ENCODE measurements at places on chromosomes 2 and 18. TPM values are rescaled to one million over a fixed set of nuclear protein-coding genes. Genes with fewer than 3 reads are reported as not detected.

GRCh38 chr2:180980106-180980942 lies at the start of gene UBE2E3:
Gene UBE2E3, plus strand, starts transcription at chr2:180980605. Its CDS starts 1,438 bp downstream, at chr2:180982043.
- H3K27ac ChIP-seq, result peak within 1 kb of the TSS; percentile 43
- peak within 1 kb of the TSS; percentile 78 for H3K4me3 ChIP-seq
- H3K27me3 ChIP-seq, result no peaks in the 10 kb centered on the region
- peak; percentile 76 for DNase-seq
- H3K36me3 ChIP-seq, result no peaks in the 10 kb centered on the region

DNA sequence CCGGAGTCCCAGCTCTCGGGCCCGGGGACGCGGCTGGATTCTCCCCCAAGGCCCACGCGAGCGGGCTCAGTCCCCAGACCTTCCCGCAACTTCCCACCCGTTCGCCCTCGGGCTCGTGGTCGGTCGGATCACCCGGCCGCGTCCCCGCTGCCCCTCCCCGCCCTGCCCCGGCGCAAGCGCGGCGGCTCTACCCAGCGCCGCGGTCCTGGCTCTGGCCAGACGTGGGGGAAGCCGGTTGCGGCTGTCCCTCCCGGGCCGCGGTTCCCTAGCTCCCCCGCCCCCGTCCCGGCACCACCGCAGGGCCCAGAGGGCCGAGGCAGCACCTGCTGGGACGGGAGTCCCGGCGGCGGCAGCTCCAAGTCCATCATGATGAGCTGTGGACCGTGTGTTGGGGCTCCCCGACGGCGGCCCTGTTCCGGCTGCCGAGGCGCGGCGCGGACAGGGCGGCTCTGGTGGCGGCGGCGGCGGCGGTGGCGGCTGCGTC lies 276 bp downstream of the NFE2L2 start:
- peak overlapping the region; percentile 99 for H3K27ac ChIP-seq
- no peak for DNase-seq
- no peaks in the 10 kb centered on the region for H3K36me3 ChIP-seq
- H3K4me1 ChIP-seq, result peaks cover 50% of the 10 kb centered on the region

DNA sequence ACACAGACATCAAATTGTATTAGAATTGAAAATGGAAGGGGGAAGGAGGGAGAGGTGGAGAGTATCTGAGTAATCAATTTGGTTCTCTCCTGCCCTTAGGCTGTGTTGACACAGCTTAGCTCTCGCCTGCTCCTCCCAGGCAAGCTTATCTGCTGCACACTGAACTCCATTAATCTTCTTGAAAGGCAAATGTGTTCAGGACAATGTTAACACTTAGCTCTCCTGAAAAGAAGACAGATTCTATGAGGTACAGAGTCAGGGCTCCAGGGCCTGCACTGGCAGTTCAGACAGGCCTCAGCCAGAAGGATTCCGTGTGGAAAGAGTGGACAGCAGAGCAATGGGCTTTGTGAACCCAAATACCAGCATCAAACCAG lies 430.0 kb upstream of the TNP1 start:
- no peaks in the 10 kb centered on the region for H3K27me3 ChIP-seq
- no peak for DNase-seq
- no peak overlapping the region for H3K27ac ChIP-seq

- H3K4me1 ChIP-seq, result no peaks in the 10 kb centered on the region
- H3K27me3 ChIP-seq, result no peaks in the 10 kb centered on the region
- H3K4me3 ChIP-seq, result no peak overlapping the region
These were observed 203.0 kb downstream of the TNS1 start for GRCh38 chr2:217799563-217800432.

- DNase-seq, result no peak
- peaks cover 88% of the 10 kb centered on the region for H3K4me1 ChIP-seq
- no peaks in the 10 kb centered on the region for H3K27me3 ChIP-seq
- peaks cover 3% of the 10 kb centered on the region for H3K36me3 ChIP-seq
These were observed 9.1 kb downstream of the CAB39 start for GRCh38 chr2:230721712-230722111.

- no peaks in the 10 kb centered on the region for H3K27me3 ChIP-seq
- no peaks in the 10 kb centered on the region for H3K4me1 ChIP-seq
- no peak overlapping the region for H3K27ac ChIP-seq
- DNase-seq, result no peak
- no peak overlapping the region for H3K4me3 ChIP-seq
These were observed 373.3 kb upstream of the RAB12 start for GRCh38 chr18:8235894-8236293.

GRCh38 chr18:74412116-74412880 lies 44.8 kb downstream of the DIPK1C start:
- no peaks in the 10 kb centered on the region for H3K27me3 ChIP-seq
- peaks cover 9% of the 10 kb centered on the region for H3K4me1 ChIP-seq
- no peak overlapping the region for H3K4me3 ChIP-seq
- H3K27ac ChIP-seq, result no peak overlapping the region

DNA sequence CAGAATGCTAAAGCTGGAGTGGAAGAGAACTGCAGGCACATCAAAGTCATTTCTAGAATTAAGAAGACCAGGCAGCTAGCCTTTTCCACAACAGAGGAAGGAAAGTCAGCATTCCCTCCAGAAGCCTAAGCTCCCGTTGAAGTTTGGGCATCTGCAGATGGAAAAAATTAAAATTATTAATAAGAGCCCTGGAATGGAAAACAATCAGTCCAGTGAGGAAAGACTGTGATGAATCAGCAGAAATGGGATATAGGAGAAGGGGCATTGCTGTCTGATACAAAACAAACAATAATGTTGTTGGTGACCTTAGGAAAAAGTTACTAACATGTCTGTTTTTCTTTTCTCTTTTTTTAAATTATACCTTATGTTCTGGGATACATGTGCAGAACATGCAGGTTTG lies 450.7 kb upstream of the SLC14A2 start:
- no peaks in the 10 kb centered on the region for H3K4me1 ChIP-seq
- no peaks in the 10 kb centered on the region for H3K36me3 ChIP-seq
- DNase-seq, result no peak
- H3K27me3 ChIP-seq, result no peaks in the 10 kb centered on the region
- no peak overlapping the region for H3K27ac ChIP-seq

- H3K36me3 ChIP-seq, result no peaks in the 10 kb centered on the region
- no peak for DNase-seq
- no peak overlapping the region for H3K27ac ChIP-seq
- H3K4me1 ChIP-seq, result no peaks in the 10 kb centered on the region
These were observed 62.8 kb upstream of the RNF152 start for GRCh38 chr18:61955644-61956043.

GRCh38 chr18:75072672-75073371 lies 136.1 kb downstream of the PTGR3 start:
- no peak overlapping the region for H3K4me3 ChIP-seq
- DNase-seq, result no peak
- H3K27me3 ChIP-seq, result no peaks in the 10 kb centered on the region

DNA sequence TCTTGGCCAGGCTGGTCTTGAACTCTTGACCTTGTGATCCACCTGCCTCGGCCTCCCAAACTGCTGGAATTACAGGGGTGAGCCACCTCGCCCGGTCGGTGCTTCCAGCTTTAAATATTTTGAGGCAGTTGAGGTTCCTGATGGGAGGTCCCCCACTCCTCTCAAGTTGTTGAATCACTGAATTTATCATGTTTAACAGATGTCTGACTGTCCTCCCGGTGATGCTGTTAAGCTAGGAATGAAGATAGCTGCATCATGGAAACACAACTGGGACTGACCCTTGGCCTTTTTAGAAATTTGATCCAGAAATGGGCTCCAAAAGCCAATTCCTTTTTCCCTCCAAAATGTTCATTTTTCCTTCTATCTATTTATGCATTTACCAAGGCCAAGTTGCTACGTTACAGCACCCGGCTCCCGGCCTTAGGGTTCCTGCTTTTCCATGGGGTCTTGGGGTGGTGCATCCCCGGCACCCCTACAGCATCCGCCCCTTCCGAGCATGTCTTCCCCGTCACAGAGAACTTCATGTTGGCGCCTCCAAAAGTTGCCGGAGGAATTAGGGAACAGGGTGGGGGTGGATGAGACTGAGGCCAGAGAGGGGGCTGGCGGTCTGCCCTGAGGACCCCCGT lies 43.9 kb downstream of the PAX8 start:
- no peaks in the 10 kb centered on the region for H3K27me3 ChIP-seq
- H3K4me3 ChIP-seq, result peak overlapping the region; percentile 7
- H3K27ac ChIP-seq, result no peak overlapping the region
- DNase-seq, result no peak
- H3K4me1 ChIP-seq, result no peaks in the 10 kb centered on the region
- H3K36me3 ChIP-seq, result no peaks in the 10 kb centered on the region

DNA sequence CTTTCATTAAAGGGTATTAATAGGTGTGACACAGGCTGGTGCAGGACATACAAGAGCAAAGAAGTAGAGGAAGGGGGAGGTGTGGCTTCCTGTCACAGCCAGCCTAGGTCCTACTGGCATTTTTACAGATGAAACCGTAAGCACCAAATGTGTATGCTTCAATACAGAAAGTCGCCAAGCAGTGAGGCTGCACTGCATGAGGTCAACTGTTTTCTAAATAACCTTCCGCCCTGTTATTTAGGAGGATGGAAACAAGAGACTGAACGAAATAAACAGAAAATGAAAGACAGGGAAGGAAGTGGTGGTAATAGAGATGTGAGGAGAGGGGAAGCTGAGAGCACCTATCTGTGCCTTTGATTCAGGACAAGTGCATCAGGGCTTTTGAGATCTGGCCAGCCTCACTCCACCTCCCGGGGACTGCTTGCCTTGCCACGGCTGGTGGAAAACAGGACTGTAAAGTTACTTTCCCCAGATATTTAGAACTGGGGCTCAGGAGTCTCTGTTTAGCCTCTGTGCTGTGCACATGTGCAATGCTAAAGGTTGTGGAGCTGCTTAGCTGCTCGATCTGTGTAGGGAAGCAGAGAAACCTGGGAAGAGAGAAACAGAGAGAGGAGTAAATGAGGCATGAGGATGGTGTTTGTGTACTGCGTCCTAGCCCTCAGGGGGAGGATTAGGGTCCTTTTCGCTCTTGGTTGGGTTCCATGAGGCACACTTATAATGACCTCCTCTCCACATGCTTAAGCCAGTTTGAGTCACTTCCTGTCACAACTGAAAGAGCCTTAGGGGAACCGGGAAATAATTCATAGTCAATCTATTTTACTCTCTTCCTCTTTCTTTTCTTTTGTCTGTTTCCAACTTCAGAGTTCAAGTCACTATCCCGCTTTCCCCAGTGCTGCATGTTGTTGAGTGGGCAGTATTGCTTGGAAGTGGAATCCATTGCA lies 62.3 kb upstream of the BOD1L2 start:
- H3K27me3 ChIP-seq, result no peaks in the 10 kb centered on the region
- H3K27ac ChIP-seq, result peak overlapping the region; percentile 57
- H3K36me3 ChIP-seq, result no peaks in the 10 kb centered on the region
- DNase-seq, result peak; percentile 58

- no peak overlapping the region for H3K27ac ChIP-seq
- H3K36me3 ChIP-seq, result no peaks in the 10 kb centered on the region
- no peak overlapping the region for H3K4me3 ChIP-seq
- H3K4me1 ChIP-seq, result no peaks in the 10 kb centered on the region
These were observed 489.6 kb downstream of the PTPRM start for GRCh38 chr18:8056723-8057122.

- no peaks in the 10 kb centered on the region for H3K4me1 ChIP-seq
- no peak overlapping the region for H3K4me3 ChIP-seq
- no peak for DNase-seq
- H3K27me3 ChIP-seq, result no peaks in the 10 kb centered on the region
- H3K36me3 ChIP-seq, result no peaks in the 10 kb centered on the region
- H3K27ac ChIP-seq, result no peak overlapping the region
These were observed 508.0 kb downstream of the BCL11A start for GRCh38 chr2:60045456-60045855.

DNA sequence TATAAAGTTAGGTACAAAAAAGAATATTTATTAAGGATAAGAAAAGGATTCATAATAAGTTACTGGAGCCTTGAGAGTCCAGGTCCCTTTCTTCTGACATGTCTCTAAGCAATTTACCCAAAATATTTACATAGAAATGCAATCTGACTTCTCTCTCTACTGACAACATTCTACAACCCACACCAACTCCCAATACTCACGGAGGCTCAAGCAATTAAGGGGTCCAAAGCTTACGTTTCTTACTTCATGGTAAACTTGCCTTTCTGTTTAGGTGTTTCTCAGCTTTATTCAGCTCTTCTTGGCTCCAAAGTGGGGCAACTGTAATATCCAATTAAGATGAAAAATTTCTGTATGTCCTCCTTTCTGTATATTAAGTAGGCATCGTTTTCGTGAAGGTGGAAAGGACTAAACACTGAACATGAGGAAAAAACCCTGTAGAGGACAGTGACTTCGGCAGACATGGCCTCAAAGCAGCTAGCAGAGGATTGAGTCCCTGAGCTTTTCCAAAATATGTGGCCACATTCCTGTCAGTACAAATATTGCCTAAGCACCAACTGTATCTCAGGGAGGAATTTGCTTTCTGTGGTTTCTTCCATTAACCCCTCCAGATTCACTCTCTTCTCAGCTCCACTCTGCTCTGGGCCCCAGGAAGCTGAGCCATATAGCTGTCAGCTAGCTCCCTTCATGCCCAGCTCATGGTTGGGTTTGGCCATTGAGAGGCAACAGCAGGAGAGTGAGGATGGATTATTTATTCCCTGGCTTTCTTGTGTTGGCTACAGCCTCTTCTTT lies 67.9 kb upstream of the GLS start:
- H3K4me3 ChIP-seq, result no peak overlapping the region
- DNase-seq, result no peak
- no peak overlapping the region for H3K27ac ChIP-seq

DNA sequence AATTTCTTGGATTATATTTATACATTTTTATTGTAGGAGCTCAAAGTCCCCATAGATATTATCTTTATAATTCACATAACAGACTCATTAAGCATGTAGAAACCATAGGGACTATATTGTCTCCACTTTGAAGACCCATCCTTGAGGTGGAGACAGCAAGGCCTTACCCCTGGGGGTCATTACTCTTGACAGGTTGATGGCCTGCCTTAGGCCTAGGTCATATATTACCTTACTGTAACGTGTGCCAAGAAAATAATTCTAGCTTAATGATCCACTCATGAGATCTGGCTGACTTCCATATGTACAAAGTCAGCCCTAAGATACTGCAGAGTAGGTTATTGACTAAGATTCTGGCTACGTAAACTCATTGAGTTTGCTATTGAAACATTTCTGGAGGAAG lies 65.4 kb upstream of the GLS start:
- H3K36me3 ChIP-seq, result no peaks in the 10 kb centered on the region
- no peak overlapping the region for H3K4me3 ChIP-seq
- H3K27me3 ChIP-seq, result no peaks in the 10 kb centered on the region
- H3K27ac ChIP-seq, result no peak overlapping the region
- no peak for DNase-seq

DNA sequence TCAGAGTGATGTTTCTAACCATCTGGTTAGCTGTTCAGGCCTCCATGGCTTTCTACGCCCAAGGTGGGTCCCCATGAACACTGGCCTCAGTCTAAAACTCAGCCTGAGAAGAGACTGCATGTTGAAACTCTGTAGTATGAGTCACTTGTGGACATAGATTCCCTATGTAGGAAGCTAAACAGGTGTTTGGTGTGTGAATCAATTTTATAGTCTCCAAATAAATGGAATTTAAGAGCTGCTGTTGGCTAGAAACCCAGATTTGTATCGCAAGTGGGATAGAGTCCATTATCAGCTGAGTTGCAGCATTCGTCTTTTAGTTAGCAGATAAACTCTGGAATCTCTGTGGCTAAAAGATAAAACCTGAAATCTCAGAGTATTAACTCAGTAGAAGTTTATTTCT lies 131.4 kb downstream of the KCNS3 start:
- no peaks in the 10 kb centered on the region for H3K36me3 ChIP-seq
- DNase-seq, result no peak
- H3K4me3 ChIP-seq, result no peak overlapping the region
- H3K27ac ChIP-seq, result no peak overlapping the region
- H3K4me1 ChIP-seq, result no peaks in the 10 kb centered on the region

The LCT gene
- not detected for total RNA-seq

The DAW1 gene
- total RNA-seq, result not detected

The CHRND gene
- not detected for total RNA-seq

The SERPINB2 gene
- not detected for total RNA-seq

The ARHGEF33 gene
- total RNA-seq, result not detected

The CHCHD5 gene
- total RNA-seq, result 18.2 TPM

The RAD51AP2 gene
- total RNA-seq, result not detected

The DSG1 gene
- not detected for total RNA-seq

The DPP4 gene
- 12.6 TPM for total RNA-seq

Data from CD4-positive, CD25-positive, alpha-beta regulatory T cell (primary cell).